Left kidney (tissue), 8 donors: ENCODE measurements at places on chromosomes 5 and 9. TPM values are rescaled to one million over a fixed set of nuclear protein-coding genes. Genes with fewer than 3 reads are reported as not detected.

The RNF183 gene
- polyA plus RNA-seq: 5.1 TPM

The MAN2A1 gene
- polyA plus RNA-seq: 86.1 TPM

The GPRIN1 gene
- 2.2 TPM for polyA plus RNA-seq

The C9orf153 gene
- polyA plus RNA-seq: 0.15 TPM

The EFNA5 gene
- 29.1 TPM for polyA plus RNA-seq

The BTNL3 gene
- not detected for polyA plus RNA-seq

The ECSCR gene
- polyA plus RNA-seq: 21.9 TPM

The TRIP13 gene
- 14.5 TPM for polyA plus RNA-seq

The MARVELD2 gene
- 30.5 TPM for polyA plus RNA-seq

The TAS2R1 gene
- 0.42 TPM for polyA plus RNA-seq

The GRIN1 gene
- polyA plus RNA-seq: not detected

The ADCY2 gene
- 5.5 TPM for polyA plus RNA-seq

The NUTM2G gene
- 1.1 TPM for polyA plus RNA-seq

The GPR151 gene
- polyA plus RNA-seq: not detected

The SHOC1 gene
- 1.5 TPM for polyA plus RNA-seq

The FIBCD1 gene
- 0.08 TPM for polyA plus RNA-seq

The ADAMTSL1 gene
- 16.3 TPM for polyA plus RNA-seq

The TMEM203 gene
- 39.0 TPM for polyA plus RNA-seq

The PDE6A gene
- 0.25 TPM for polyA plus RNA-seq

The TLX3 gene
- not detected for polyA plus RNA-seq

The IGIP gene
- 8.0 TPM for polyA plus RNA-seq

The CDKN2A gene
- 0.35 TPM for polyA plus RNA-seq

The HINT1 gene
- polyA plus RNA-seq: 393 TPM

The PPP2R2B gene
- polyA plus RNA-seq: 11.5 TPM

The GPX8 gene
- polyA plus RNA-seq: 90.2 TPM

The CER1 gene
- polyA plus RNA-seq: 3.3 TPM

The OLFM1 gene
- polyA plus RNA-seq: 3.3 TPM

The C5orf58 gene
- polyA plus RNA-seq: 0.25 TPM

The SCGB3A2 gene
- 0.73 TPM for polyA plus RNA-seq

The ARRDC1 gene
- polyA plus RNA-seq: 29.8 TPM

The TRIM7 gene
- polyA plus RNA-seq: 0.13 TPM

The ASPN gene
- polyA plus RNA-seq: 9.8 TPM

The CKMT2 gene
- polyA plus RNA-seq: 10.3 TPM
